Panc1 (cell line): ENCODE measurements at places on chromosomes 7 and 10. TPM values are rescaled to one million over a fixed set of nuclear protein-coding genes. Genes with fewer than 3 reads are reported as not detected.

GRCh38 chr7:84145892-84146291, 48.7 kb downstream of the SEMA3A start:
- H3K4me1 ChIP-seq: peaks cover 17% of the 10 kb centered on the region
- H3K4me3 ChIP-seq: peak overlapping the region; percentile 8; the same call in 1 of the 2 replicates
- H3K27me3 ChIP-seq: no peaks in the 10 kb centered on the region

Gene FAM25G
- total RNA-seq: not detected

- H3K4me1 ChIP-seq: peaks cover 14% of the 10 kb centered on the region; the same call in 1 of the 2 replicates
- H3K36me3 ChIP-seq: no peaks in the 10 kb centered on the region
- no peak overlapping the region for H3K4me3 ChIP-seq
- DNase-seq: no peak
These were observed 9.1 kb downstream of the C10orf62 start for GRCh38 chr10:97598407-97599271.

Gene NPVF
- total RNA-seq: not detected

Gene GNAT3
- not detected for total RNA-seq

DNA sequence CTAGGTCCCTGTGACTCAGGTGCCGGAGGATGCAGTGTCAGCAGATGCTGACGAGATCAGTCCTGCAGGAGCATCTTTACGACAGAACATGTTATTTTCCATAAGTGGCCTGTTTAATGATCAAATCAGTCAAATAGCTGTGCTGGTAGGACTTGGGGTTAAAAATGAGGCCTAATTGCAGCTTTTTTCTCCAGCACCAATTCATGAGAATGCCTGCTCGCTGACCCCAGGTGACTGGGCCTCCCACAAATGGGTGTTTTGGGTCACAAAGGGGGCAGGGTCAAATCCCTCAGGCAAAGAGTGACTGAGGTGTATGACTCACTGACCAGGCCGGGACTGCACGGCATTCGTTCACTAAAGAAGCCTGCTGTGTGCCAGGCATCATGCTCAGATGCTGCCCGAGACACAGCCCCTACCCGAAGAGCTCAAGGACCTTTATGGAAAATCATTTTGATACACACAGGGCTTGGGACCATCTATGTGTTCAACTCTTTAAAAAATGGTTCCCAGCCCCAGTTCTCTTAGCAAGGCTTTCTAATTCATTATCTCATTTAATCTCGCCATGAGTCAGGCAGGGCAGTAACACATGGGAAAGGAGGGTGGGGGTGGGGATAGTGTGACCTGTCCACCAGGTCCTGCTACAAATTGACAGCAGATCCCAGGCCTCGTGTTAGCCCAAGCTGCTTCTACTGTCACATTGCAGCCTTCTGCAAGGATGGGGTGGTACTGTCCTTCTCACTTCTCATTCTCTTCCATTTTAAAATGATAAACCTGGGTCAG, 21.1 kb downstream of the ZNF775 start:
- H3K4me3 ChIP-seq: no peak overlapping the region
- no peaks in the 10 kb centered on the region for H3K36me3 ChIP-seq
- peaks cover 51% of the 10 kb centered on the region for H3K4me1 ChIP-seq
- H3K27me3 ChIP-seq: no peaks in the 10 kb centered on the region
- DNase-seq: peak; percentile 85

GRCh38 chr7:37391791-37392672, 56.6 kb downstream of the ELMO1 start:
- H3K4me3 ChIP-seq: no peak overlapping the region
- no peaks in the 10 kb centered on the region for H3K4me1 ChIP-seq
- no peak for DNase-seq

Gene SPAM1
- total RNA-seq: not detected

Gene RASA4B
- total RNA-seq: 1.2 TPM

- DNase-seq: no peak
- H3K27ac ChIP-seq: peak overlapping the region; percentile 44; the same call in 1 of the 2 replicates
- peaks cover 44% of the 10 kb centered on the region for H3K4me1 ChIP-seq
- no peak overlapping the region for H3K4me3 ChIP-seq
- no peaks in the 10 kb centered on the region; the same call in 1 of the 2 replicates for H3K36me3 ChIP-seq
These were observed 16.6 kb downstream of the GTF2I start for GRCh38 chr7:74674166-74674565.

DNA sequence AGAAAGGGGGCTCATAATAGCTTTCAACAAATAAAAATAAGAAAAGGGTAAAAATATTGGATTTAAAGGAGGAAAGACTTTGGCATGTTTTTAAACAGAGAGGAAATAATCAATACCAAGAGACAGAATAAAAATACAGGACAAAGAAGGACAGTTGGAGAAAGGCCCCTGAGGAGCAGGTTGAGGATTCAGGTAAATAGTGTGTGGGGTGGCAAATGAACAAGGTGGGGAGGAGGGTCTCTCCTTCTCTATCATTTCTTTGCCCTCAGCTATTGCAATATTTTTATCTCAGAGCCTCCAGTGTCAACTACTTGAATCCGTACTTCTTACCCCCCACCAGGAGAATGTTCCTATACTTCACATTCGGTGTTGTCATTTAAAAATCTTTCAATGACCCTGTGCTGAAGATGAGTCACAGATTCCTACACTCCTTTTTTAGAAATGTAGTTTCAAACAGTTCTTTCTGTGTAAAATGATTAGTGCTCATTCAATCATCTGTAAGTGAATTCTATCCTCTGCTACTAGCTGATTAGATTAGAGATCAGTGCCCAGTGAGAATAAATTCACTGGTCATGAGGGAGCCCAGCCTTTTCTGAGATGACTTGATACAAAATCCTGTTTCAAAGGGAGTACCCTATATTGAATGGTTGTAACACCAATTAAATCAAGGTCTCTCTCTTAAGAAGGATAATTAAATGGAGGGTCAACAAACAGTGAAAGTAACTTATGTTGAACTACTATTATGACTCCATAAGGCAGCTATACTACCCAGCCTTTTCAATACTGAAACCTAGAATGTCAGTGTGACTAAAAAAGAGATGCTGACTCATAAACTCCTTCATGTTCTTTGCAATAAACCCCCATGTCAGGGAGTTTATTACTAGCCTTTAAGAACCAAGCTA, 50.4 kb upstream of the WNT16 start:
- no peaks in the 10 kb centered on the region for H3K4me1 ChIP-seq
- H3K36me3 ChIP-seq: no peaks in the 10 kb centered on the region
- no peak overlapping the region for H3K27ac ChIP-seq
- peaks cover 2% of the 10 kb centered on the region; the same call in 1 of the 2 replicates for H3K27me3 ChIP-seq

DNA sequence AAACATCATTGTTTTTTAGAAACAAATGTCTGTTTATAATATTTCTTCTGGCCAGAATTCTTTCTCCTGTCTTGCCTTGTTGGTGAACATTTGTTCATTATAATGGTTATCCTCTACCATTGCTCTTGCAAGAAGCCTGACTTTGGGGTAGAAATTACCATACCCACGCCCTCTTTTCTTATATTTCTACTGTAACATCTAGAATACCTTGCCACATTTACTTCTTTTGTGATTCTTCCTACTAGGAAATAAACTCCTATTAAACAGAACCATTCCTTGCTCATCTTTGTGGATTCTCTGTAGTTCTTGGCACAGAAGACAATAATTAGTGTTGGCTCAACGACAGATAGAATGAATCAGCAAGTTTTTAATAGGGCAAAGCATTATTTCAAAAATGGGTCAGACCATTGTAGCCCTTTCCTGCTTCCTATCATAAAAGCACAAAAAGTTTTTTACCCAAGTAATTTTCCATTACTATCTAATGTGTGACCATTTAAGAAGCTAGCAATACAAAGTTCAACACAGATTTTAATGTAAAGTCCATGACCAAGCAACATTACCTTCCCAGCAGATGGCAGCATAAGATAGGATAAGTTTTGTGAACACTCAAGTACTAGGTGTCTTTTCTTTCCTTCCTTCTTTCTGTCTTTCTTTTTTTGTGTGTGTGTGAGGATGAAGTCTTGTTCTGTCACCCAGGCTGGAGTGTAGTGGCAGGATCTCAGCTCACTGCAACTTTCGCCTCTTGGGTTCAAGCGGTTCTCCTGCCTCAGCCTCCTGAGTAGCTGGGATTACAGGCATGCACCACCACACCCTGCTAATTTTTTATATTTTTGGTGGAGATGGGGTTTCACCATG, 270.4 kb downstream of the HGF start:
- no peaks in the 10 kb centered on the region for H3K36me3 ChIP-seq
- H3K4me3 ChIP-seq: no peak overlapping the region
- H3K27me3 ChIP-seq: no peaks in the 10 kb centered on the region
- DNase-seq: peak; percentile 85
- H3K4me1 ChIP-seq: peaks cover 6% of the 10 kb centered on the region

DNA sequence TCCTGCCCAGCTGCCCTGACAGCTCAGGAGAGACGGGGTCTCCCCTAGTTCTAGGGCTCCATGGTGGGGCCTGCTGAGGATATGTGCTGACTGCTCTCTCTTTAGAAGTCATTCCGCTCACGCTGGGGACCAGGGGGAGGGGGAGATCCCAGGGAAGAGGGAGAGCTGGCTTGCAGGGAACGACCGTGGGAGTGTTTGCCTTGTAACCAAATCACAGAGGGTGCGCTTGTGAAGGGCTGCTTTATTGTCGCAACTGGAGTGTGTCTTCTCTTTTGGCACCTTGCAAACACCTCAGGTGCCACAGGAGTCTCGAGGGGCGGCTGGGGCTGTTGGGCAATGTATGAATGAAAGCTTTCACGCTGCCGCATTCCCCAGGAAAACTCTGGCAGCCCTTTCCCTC, 531.3 kb upstream of the MKI67 start:
- H3K27ac ChIP-seq: no peak overlapping the region
- no peak overlapping the region for H3K4me3 ChIP-seq
- H3K36me3 ChIP-seq: no peaks in the 10 kb centered on the region
- no peaks in the 10 kb centered on the region for H3K27me3 ChIP-seq
- DNase-seq: no peak

Gene FBXO24
- 0.59 TPM for total RNA-seq

DNA sequence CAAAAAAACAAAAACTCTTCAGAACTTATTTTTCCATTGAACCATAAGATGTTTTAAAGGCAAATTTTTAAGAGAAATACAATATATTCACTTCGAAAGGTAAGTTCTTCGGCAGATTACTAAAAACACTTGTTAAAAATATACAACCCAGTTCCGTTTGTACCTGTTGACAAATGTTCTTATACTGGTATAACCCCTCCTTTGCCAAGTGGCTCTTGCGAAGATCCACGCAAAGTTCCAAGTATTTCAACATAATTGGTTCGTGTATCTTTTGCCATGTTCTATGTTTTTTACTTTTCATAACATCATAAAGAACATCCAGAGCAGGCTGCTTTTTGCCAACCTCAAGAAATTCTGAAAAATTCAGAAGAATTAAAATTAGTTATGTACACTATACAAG, 7.0 kb downstream of the EIF3A start:
- H3K36me3 ChIP-seq: peaks cover 50% of the 10 kb centered on the region
- H3K27me3 ChIP-seq: no peaks in the 10 kb centered on the region
- DNase-seq: no peak
- H3K27ac ChIP-seq: no peak overlapping the region

Gene NPSR1
- total RNA-seq: not detected

GRCh38 chr7:26159243-26159642, 7.2 kb downstream of the NFE2L3 start:
- H3K27me3 ChIP-seq: no peaks in the 10 kb centered on the region
- no peak overlapping the region for H3K4me3 ChIP-seq
- DNase-seq: no peak
- H3K36me3 ChIP-seq: no peaks in the 10 kb centered on the region

Gene COX19
- 14.4 TPM for total RNA-seq

- H3K36me3 ChIP-seq: no peaks in the 10 kb centered on the region
- no peak overlapping the region for H3K4me3 ChIP-seq
- DNase-seq: no peak
- H3K4me1 ChIP-seq: no peaks in the 10 kb centered on the region
- H3K27ac ChIP-seq: no peak overlapping the region
These were observed 382.2 kb upstream of the ZMIZ1 start for GRCh38 chr10:78686444-78687060.

GRCh38 chr7:18503126-18503866, 7.7 kb downstream of the HDAC9 start:
- H3K27ac ChIP-seq: peak overlapping the region; percentile 35; the same call in 1 of the 2 replicates
- H3K27me3 ChIP-seq: no peaks in the 10 kb centered on the region
- DNase-seq: no peak
- H3K4me1 ChIP-seq: peaks cover 6% of the 10 kb centered on the region
- H3K4me3 ChIP-seq: no peak overlapping the region

GRCh38 chr7:20697351-20697750, 81.9 kb downstream of the ABCB5 start:
- no peak overlapping the region for H3K27ac ChIP-seq
- H3K27me3 ChIP-seq: no peaks in the 10 kb centered on the region
- H3K4me3 ChIP-seq: no peak overlapping the region
- no peak for DNase-seq
- no peaks in the 10 kb centered on the region for H3K4me1 ChIP-seq
